ENCODE measurements at places on chromosomes 6 and 20.

- DNase-seq = peak; percentile 32
Measured at GRCh38 chr6:127022302-127022701, 96.2 kb upstream of the RSPO3 start.

GRCh38 chr6:19036196-19036555 lies 649.0 kb downstream of the RNF144B start:
- no peak for DNase-seq

DNA sequence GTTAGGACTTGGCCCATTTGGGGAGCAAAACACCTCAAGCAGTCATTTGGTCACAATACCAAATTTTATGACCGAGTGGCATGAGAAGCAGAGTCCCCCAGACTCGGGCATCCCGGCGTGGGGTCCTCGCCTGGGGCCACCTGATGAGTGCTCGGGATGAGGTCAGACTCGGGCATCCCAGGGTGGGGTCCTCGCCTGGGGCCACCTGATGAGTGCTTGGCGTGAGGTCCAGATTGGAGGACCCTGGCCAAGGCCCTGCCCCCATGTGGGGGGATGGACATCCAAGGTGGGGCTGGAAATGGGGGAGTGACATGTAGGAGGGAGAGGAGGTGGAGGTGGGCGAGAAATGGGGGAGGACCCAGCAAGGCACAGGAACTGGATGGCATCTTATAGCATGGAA lies 56.1 kb upstream of the CST7 start:
- no peak for DNase-seq

DNA sequence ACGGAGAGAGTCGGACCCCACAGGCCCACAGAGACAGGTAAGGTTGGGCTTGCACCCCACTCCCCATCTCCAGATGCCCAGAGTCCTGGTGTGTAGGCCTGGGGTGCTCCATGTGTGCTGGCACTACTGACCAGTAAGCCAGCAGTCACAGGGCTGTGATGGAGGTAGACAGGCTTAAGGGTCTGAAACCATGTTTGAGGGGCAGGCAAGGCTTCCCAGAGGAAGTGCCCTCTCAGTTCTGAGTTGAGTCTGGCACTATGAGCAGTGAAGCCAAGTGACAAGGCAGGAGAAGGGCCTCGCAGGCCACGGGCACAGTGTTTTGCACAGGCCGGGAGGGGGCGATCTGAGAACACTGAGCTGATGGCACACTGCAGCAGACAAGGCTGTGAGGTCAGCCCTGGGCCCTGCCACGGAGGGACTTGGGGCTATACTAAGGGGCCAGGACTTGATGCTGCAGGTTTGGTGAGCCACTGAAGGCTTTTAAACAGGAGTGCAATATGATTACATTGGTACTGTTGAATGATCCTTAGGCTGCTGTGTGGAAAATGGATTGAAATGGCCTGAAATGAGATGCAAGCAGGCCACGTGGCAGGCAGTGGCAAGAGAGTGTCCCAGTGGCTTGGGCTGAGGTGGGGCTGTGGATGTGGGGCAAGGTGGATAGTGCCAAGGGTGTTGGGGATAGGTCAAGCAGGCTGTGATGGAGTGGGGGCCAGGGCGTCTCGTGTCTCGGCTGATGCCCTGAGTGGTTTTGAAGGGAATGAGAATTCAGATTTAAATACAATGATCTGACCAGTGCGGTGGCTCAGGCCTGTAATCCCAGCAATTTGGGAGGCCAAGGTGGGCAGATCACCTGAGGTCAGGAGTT lies 20.3 kb downstream of the TTBK1 start:
- DNase-seq = peak; percentile 35

DNA sequence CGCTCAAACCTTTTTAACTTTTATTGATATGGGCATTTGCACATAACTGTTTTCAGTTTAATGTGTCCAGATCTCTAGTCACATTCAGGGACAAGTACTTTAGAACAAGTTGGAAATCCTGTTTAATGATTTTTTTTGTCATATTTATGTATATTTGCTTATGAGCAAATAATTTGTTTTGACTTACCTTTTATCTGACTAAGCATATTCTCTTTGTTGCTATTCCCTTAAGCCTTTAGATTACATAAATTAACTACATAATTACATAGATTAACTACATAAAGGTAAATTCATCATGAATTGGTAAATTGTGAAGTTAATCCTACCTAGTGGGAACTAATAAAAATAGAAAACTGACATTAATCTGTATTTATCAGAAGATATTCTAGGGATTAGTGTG lies 523.5 kb upstream of the MAN1A1 start:
- no peak for DNase-seq

DNA sequence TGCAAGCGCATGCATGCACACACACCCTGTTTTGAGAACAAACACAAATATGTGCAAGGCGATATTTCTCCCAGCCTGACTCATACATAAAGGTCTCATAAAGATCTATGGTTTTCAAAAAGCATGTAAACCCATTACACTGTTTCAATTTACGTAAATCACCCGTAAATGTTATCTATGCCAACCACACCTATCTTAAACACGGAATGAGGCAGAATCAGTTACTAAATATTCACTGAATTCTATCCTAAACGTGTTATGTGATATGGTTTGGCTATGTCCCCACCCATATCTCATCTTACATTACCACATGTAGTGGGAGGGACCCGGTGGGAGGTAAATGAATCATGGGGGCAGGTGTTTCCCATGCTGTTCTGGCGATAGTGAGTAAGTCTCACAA lies 621.6 kb downstream of the KIF16B start:
- DNase-seq = no peak

DNA sequence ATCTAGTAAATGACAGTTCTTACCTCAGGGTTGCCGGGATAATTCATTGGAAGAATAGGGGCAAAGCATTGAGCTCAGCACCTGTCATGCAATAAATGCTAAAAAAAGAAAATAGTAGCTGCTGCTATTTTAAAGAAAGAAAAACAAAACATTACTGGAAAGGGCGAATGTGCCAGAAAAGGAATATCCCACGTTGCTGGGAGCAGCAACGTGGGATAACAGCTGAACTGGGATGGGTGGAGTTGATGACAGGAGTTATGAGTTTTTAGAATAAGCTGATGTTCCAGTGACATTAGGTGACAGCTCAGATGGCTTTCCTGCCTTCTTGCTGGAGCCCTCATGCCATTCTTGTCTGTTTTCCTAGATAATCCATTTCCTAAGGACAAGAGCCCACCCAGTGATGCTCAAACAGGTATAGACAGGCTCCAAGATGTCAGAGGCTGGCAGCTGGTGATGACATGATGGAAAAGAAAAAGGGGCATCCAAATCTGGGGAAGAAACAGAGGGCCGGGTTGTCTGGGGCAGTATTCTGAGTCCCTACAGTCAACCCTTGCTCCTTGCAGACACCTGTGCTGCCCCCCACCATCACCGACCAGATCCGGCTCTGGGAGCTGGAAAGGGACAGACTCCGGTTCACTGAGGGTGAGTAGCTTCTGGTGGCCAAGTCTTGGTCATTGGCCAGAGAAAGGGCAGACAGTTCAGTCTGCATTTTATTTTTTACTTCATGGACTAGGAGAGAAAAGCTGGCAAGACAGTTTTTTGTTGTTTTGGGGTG lies 1.1 kb upstream of the VARS2 start:
- DNase-seq = no peak

DNA sequence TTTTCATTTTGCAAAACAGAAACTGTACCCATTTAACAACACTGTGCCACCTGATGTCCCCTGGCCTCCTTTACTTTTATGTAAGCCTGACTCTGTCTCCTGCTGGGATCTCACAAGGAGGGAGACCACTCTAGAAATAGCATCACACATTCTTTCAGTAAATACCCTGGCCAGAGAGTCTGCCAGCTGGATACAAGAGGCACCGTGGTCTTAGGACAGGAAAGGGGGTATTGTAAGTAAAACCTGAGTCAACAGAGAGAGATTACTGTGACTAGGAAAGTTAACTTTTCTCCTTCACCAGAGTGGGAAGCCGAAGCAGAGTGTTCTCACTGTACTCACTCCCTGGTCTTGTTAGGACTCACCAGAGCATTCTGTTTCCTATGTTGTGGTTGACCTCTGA lies 27.8 kb downstream of the CMTR1 start:
- DNase-seq = no peak

DNA sequence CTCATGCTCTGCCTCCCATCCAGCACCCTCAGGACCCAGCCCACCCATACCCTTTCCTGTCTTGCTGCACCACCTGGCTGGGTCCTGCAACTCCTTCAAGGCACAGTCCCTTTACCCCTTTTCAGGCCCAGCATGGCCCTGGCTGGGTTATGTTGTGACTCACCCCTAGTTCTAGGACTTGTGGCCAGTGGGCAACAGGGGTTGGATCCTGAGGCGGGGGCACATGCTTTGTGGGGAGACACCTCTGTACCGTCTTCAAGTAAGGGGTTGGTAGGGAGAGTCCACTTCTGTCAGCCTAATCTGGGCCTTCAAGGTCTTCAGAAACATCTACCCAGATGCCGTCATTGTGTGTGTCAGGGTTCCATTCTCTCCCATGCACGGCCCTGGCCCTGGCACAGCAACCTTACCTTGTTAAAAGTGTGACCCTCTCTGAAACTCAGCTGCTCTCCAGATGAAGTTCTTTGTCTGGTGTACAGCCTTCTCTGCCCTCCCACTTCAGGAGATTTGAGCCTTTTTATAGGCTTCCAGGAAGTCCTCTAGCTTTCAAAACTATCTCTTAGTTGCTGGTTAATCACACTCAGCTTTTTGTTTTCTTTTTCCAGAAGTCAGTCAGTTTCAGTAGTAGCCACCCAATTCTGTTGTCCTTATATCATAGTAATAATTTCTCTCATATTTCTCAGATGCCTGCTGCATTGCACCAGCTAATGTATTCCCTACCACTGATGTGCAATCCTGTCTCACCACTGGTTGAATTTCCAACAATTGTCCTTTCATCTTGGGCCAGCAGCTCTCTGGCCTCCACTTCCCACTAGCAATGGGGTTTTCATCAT lies 107.3 kb downstream of the NRN1 start:
- DNase-seq = no peak

DNA sequence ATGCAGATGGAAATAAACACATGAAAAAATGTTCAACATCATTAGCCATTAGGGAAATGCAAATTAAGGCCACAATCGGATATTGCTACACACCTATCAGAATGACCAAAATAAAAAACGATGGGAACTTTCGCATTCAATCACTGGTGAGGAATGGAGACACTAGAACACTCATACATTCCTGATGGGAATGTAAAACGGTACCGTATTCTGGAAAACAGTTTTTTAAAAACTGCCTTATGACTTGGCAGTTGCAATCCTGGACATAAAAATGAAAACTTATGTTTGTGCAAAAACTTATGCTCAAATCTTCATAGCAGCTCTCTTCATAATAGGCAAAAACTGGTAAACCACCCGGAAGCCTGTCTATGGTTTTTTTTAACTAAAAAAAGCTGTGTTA lies 146.0 kb downstream of the CEBPB start:
- DNase-seq = no peak

GRCh38 chr6:125503181-125503580 lies 201.4 kb upstream of the HDDC2 start:
- no peak for DNase-seq

DNA sequence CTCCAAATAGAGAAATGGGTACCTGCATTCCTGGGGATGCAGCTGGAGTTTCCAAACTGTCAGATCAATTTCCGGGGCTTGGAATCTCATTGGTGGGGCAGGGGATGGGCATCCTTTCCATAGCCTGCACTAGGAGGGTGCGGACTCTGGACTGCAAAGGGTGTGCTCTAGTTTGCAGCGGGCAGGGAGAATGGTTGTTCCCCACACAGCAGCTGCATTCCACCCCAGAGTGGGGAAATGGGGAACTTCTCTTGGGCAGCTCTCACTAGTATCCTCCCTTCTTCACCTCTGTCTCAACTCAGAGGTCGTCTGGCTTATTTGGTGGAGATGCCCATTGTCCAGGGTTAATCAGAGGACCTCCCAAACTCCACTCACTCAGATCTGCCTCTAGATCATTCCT lies 34.5 kb upstream of the CDKN1A start:
- no peak for DNase-seq

GRCh38 chr6:235763-236360 lies 56.4 kb upstream of the DUSP22 start:
- peak; percentile 9 for DNase-seq

GRCh38 chr6:50249493-50249892 lies 199.8 kb upstream of the DEFB112 start:
- no peak for DNase-seq

All from GM04504 (cell line).